ENCODE measurements at places on chromosomes 1 and 21.

- DNase-seq, result no peak
Measured at GRCh38 chr1:103489935-103490334, 35.6 kb upstream of the RNPC3 start.

DNA sequence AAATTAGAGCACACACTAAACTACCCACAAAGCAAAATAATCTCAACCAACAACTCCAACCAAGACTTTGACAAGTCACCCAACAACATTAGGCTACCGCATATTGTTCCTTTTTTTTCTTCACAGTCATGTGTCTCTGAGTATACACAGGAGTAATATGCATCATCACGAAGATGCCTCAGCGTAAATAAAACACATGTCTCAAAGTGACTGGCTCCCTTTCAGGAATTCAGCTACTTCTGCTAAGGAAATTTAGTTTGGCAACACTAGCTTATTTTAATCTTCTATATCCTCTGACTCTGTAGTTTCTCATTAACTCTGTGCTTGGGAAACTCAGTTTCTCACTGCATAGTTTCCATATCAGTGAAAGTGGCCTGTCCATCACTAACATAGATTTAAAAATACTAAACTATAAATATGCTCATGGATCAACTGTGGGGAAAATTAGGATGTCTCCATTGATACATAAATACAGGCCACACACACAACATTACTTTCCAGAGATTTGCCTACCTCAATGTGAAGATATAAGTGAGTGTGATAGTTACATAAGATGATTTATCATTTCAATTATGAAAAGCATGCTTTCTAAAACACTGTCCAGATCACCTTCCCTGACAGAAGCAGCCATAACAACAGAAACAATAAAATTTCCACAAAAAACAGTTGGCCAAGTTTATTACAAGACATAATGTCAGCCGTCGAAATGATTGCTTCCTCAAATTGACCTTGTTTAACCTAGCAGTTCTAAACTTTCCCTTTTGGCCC lies 113.2 kb downstream of the PTGER3 start:
- no peak for DNase-seq

DNA sequence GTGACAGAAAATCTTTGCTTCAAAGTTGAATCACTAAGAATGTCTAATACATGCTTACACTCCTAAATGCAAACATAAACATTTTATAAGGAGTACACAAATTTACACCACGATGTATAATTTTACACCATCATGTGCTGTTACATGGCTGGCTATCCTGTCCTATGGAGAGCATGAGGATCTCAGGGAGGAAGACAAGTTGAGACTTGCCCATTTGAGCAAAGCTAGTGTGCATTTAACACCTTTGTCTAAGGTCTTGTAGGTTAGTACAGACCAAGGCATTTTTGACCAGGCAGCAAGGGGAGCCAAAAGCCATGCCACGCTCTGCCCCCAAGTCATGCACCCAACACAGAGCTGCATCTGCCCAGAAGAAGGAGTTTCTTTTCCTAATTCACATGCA lies 14.5 kb upstream of the COG2 start:
- no peak for DNase-seq

- no peak for DNase-seq
Measured at GRCh38 chr1:163614361-163614760, 292.6 kb downstream of the NUF2 start.

DNA sequence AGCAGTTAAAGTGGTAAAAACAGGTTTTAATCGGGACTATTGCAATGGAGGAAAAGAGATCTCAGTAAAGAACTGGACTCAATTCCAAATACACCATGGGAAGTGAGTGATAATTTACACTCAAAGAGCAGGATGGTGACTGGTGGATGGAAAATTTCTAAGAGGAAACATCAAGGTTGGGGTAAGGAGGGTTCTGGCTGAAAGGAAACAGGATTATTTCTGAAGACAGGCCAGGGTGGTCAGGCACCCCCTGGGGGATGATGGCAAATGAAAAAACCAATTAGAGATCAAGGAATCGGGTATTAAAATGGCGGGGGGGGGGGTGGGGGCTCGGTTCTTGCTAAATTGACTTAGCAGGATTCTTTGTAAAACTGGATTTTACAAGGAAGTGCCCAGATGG lies 12.3 kb upstream of the HSD11B1 start:
- DNase-seq, result no peak

DNA sequence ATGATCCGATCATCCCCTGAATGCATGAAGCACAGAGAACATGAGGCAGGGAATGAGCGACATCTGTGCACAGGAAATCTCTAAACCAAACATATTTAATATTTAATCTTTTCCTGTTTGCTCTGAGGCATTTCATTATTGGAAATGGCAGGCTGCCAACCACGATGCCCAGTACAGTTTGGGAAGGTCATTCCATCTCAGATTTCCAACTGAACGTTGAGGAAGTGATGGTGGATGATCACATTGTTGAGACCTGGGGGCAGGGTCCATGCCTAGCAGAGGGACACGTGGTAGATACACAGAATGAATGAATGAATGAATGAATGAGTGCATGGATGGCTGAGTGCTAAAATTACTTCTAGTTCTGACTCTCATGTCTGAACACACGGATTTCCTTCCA lies 15.9 kb upstream of the FASLG start:
- no peak for DNase-seq

GRCh38 chr1:183804916-183805841 lies at the start of gene RGL1:
Gene RGL1, plus strand, starts transcription at chr1:183805120. Its CDS starts 178 bp downstream, at chr1:183805298.
- no peak for DNase-seq

DNA sequence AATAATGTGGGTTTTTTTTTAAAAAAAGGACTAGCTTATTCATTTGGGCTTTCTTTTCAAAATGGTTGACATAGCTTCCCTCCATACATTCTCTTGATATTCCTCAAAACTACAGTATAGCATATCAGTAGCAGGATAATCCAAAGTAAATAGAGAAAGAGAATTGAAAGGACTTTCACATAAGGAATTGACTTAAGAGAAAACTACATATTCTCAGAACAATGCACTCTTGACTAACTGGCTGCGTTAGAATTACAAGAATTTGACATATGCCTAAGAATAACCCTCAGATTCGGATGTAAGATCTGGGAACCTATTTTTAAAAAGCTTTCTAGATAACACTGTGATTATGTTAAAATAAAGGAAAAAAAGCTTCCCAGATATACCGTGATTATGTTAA lies 3.1 kb downstream of the PRKAB2 start:
- DNase-seq, result no peak

DNA sequence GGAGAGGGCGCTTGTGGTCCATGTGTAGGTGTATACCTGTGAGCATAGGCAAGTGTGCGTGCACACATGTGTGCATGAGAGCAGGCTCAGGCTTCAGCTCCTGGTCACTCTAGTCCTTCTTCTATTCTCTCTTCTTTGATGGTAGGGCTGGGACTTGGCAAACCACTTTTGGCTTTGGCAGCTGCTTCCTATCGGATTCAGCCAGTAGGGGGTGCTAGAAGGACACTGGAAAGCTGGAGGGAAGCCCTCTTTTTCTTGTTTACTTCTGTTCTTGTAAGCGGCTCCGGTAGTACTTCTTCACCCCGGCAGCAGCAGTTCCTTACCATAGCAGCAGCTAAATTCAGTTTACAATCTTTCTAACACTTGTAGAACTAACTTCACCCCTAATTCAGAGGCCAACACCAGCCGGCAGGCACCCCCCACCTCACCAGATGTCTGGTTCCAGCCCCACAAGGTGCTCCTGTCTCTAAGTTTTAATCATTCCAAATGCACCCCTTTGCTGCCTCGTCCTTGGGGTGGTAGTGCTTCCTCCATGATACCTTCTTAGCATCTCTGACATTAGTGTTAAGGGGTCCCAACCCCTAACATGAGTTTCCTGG lies 25.1 kb downstream of the NENF start:
- no peak for DNase-seq

DNA sequence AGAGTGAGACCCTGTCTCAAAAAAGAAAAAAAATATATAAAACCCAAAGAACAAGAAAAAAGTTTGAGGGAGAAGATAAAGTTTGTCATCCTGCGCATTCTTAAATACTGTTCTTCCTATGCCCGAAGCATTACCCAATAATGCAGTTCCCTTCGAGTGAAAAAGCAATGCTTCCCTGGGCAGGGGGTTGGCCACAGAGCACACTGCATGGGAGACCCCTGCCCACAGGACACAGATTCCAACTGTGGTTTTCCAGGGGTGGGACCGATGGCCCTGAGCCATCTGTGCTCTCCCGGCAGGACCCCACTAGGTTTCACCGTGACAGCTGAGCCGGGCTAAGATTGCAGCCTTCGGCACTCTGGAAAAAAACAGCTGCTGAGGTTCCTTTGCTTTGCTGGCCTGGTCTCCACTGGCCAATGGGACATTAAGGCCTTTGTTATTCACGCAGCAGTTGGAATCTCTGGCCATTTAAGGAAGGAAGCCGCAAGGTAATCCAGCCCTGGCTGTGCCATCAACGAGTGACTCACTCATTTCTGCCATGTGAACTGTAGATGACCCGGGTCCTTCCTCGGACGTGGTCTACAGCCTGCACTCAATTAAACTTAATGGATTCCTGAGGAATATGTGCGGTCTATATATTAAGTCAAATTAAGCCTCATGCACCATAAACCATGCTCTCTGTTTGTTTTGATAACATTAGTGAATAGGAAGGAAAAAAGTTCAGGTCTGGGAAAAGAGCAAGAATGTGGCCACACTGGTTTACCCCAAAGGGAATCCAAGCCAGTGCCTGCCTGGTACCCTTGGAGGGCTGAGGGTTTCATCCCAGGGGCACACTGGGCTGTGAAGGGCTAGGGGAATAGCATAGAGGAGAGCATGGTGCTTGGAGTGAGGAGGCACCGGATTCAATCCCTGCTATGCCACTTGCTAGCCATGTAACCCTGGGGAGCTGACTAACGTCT lies 163.2 kb downstream of the ZBTB18 start:
- DNase-seq, result no peak

DNA sequence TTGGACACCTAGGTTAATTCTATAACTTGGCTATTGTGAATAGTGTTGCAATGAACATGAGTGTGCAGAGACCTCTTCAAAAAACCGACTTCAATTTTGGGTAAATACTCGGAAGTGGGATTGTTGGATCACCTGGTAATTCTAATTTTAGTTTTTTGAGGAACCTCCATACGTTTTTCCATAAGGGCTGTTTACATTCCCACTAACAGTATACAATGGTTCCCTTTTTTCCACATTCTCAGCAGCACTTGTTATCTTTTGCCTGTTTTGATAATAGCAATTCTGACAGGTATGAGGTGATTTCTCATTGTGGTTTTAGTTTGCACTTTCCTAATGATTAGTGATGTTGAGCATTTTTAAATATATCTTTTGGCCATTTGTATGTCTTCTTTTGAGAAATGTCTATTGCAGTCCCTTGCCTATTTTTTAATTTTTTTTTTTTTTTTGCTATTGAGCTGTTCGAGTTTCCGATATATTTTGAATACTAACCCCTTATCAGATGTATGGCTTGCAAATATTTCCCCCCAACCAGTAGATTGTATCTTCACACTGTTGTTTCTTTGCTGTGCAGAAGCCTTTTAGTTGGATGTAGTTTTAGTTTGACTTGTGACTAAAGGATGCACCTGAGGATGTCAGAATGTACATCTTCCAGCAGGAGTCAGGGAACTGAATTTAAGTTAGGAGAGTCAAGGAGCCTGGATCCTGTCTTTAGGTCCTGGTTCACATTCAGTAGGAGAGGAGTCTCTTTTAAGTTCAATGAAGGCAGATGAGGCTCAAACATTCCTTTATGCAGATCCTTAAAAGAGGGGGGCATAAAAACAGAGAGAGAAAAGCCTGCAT lies 120.0 kb downstream of the S1PR1 start:
- no peak for DNase-seq

GRCh38 chr1:240927821-240928220 lies 315.9 kb upstream of the GREM2 start:
- no peak for DNase-seq

DNA sequence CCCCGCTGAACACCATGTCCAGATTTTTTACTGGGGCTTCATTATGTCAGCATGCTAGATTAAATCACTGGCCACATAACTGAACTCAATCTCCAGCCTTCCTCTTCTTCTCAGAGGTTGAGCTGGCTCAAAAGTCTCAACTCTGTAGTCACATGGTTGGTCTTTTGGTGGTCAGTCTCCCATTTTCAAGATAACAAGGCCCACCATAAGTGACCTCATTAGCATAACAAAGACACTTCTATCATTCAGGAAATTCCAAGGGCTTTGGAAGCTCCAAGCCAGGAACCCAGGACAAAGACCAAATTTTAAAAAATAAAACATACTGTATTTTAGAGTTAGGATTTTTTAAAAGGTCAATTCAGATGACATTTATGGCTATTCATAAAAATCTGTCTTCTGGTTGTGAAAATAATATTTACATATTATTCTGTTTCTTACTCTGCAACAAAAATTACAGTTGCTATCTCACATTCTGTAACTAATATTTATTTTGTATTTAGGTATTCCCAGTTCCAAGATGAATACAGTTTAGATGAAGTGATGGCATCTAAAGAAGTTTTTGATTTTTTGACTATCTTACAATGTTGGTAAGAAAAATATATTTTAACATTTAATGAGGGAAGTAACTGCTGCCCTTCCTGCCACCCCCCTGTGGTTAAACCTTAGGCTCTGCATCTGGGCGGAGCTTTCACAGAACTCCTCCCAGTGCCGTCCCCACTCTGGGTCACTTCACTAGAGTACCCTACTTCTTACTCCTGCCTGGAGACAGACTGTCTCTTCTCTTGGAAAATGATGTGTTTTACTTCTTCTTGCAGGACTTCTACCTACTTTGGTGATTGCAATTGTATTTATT lies 49.3 kb downstream of the SCP2 start:
- DNase-seq, result no peak

DNA sequence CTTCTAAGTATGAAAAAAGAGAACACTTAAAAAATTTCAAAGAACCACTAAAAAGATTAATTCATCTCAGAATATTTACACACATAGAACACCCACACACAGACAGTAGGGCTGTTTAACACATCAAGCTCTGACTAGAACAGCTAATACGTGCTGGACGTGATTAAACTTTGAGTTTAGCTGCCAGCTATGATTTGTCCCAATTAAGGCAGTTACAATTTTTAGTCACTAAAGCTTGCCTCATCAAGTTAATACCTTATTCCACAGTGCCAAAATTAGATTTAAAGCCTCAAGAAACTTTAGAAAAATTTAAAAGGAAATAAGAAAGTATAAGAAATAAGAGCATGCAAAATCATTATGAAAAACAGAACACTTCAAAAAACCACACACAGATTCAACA lies 18.9 kb downstream of the SLC16A1 start:
- DNase-seq, result no peak

DNA sequence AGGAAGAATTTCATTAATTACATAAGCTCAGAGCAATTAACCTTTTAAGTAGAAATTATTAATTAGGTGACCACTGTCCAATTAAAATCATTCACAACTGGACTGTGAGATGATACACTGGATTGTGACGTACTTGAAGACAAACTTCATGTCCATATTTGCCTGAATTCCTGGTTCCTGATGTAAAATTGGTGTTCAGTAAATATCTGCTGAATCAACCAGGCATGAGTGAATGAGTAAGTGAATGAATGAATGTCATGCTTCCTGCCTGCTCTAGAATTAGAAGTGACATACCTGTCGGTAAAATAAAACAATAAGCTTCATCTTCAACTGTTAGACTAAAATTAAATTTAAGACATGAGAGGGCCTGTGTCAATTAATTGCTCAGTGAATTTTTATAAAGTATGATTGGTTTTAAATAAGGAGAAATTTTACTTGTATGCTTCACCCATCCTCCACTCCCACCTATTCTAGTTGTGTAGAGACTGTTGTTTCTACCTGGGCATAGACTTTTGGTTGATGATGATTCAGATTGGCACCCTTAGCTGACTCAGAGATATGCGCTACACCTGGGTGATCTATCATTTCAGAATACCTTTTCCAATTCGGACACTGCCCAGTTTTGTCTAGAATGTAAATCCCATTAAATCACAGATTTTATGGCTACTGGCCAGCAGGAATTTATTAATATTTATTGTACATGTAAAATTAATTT lies 56.9 kb upstream of the PTGS2 start:
- no peak for DNase-seq

- no peak for DNase-seq
Measured at GRCh38 chr1:234858722-234859121, 248.7 kb upstream of the IRF2BP2 start.
